ENCODE measurements at places on chromosomes 7 and 10. TPM values are rescaled to one million over a fixed set of nuclear protein-coding genes. Genes with fewer than 3 reads are reported as not detected.

DNA sequence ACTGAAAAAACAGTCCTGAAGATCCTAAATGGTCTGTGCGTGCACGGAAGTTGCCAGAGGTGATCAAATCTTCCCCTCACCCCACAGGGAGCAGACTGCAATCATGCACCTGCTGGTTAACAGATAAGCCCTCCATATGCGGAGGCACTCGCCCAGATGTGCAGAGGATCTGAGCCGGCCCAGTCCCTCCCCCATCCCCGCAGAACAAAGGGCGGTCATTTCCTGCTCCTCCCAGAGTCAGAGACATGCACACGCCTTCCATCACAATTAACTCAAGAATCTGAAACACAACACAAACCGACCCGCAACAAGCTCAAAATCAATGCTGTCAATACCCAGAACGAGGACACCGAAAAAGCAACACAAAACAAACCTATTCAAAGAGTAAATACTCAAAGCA, 24.2 kb downstream of the CRTAC1 start:
- H3K4me1 ChIP-seq: no peaks in the 10 kb centered on the region
- no peak for DNase-seq
- H3K36me3 ChIP-seq: no peaks in the 10 kb centered on the region
- no peak overlapping the region for H3K4me3 ChIP-seq
- H3K27ac ChIP-seq: no peak overlapping the region

DNA sequence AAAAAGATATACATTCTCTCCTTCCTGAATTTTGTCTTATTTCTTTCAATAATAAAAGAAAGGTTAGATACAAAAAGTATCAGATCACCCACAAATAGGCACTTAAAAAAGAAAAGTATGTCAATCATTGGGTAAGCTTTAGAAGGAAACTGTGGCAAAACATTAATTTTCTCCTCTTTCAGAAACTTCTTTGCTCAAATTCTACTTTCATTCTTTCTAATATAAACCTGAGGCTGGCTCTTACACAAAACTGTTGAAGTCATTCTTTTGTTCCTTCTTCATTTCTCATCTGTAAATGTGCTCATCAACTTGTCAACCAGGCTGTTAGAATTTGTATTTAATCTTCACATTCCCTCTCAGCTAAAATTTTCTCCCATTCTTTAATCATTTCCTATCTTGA, 124.6 kb downstream of the LRRN3 start:
- H3K4me3 ChIP-seq: no peak overlapping the region
- H3K36me3 ChIP-seq: peaks cover 24% of the 10 kb centered on the region
- no peak for DNase-seq

The CARD11 gene
- 111 TPM for total RNA-seq

GRCh38 chr7:134747326-134747725, 32.1 kb upstream of the CALD1 start:
- H3K4me3 ChIP-seq: no peak overlapping the region
- peaks cover 3% of the 10 kb centered on the region for H3K4me1 ChIP-seq
- no peaks in the 10 kb centered on the region for H3K27me3 ChIP-seq
- H3K36me3 ChIP-seq: no peaks in the 10 kb centered on the region
